ENCODE measurements at places on chromosomes 13 and 19.

GRCh38 chr13:38766799-38767198 lies 79.9 kb downstream of the FREM2 start:
- no peak for DNase-seq

GRCh38 chr19:39177110-39177699 lies 19.6 kb upstream of the NCCRP1 start:
- DNase-seq, result no peak

DNA sequence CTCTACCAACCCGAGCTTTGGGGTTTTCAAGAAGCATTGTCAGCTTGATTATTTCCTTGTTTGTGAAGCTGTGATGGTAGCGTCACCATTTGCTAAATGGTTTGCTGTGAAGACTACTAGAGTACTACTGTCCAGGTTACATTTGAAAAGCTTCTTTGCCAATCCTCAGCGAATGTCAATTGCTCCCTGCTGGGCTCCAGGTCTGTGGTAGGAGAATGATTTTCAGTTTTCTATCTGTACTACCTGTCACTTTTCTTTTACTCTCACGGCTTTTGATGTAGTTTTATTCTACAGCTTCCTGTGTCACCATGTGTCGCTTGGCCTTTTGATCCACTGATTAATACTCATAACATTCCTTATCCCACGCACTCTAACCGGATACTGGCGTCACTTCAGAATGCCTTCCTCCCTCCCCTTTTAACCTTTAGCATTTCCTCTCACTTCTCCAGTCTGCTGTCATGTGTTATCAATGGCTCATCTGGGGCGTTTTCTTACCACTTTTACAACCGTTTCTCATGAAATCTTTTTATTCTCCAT lies 7.5 kb upstream of the GPR183 start:
- DNase-seq, result no peak

- DNase-seq, result peak; percentile 71
These were observed at the start of the genes PRDX2 and THSD8 for GRCh38 chr19:12801466-12802266. Gene PRDX2 (minus strand): TSS chr19:12801800. CDS start chr19:12801261, 539 bp downstream. Gene THSD8 (plus strand): TSS chr19:12802069. CDS start chr19:12802072, 3 bp downstream.

DNA sequence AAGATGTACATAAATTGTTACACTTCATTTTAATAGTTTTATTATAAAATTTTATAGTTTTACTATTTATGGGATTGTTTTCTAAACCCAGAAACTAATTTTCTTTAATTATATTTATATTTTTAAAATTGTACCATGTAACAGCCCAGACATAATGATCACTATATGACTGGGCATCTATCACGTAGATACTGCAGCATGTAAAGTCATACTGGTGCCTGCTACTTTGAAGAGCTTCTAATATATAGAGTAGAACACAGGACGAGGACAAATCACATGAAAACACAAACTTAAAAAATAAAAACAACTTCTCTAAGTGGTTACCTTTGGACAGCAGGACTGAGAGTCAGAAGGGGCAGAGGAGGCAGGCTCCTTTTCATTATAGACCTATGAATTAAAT lies 5.3 kb downstream of the ELF1 start:
- DNase-seq, result no peak

Measured in GM12891 (cell line).